ENCODE measurements at places on chromosomes 11 and 22. TPM values are rescaled to one million over a fixed set of nuclear protein-coding genes. Genes with fewer than 3 reads are reported as not detected.

The P2RY6 gene
- total RNA-seq: 1.8 TPM

DNA sequence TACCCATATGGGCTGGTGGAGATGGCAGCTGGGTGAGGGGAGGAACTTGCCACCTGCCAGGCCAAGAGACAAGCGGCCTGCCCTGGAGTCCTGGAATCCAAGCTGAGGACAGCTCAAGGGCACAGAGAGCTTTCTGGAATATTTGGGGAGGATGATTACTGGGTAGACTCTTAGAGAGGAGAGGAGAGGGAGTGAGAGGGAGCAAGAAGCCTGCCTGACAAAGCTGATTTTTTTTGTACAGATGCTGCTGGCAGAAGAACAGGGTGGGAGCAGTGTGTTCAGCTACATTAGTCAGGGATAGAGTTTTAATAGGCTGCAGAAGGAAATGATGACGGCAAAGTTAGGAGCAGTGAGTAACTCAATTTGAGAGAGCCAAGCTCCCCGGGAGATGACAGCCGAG, 299.3 kb downstream of the NXPE2 start:
- no peak for ATAC-seq

- no peak for ATAC-seq
Measured at GRCh38 chr11:113240790-113241635, 73.4 kb upstream of the TTC12 start.

The PTGDR2 gene
- 2.2 TPM for total RNA-seq

DNA sequence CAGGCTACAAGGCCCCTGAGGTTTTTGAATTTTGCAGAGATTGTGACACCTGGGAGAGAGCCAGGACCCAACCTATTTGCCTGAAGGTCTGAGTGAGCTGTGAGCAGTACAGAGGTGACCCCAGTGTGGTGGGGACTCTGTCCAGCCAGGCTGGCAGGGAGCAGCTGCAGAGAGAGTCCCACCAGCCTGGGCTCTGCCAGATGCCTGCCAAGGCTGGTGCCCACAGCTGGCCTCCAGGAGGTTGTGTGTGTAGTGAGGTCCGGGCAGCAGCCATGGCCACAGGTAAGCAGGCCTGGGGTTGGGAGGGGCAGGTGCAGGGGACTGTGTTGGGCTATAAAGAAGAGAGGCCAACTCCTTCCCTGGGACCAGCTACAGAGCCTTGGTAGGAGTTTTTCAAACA, 144.8 kb downstream of the CRYBB2 start:
- ATAC-seq: no peak

- no peak for ATAC-seq
Measured at GRCh38 chr22:40547729-40548143, 88.8 kb downstream of the MRTFA start.

DNA sequence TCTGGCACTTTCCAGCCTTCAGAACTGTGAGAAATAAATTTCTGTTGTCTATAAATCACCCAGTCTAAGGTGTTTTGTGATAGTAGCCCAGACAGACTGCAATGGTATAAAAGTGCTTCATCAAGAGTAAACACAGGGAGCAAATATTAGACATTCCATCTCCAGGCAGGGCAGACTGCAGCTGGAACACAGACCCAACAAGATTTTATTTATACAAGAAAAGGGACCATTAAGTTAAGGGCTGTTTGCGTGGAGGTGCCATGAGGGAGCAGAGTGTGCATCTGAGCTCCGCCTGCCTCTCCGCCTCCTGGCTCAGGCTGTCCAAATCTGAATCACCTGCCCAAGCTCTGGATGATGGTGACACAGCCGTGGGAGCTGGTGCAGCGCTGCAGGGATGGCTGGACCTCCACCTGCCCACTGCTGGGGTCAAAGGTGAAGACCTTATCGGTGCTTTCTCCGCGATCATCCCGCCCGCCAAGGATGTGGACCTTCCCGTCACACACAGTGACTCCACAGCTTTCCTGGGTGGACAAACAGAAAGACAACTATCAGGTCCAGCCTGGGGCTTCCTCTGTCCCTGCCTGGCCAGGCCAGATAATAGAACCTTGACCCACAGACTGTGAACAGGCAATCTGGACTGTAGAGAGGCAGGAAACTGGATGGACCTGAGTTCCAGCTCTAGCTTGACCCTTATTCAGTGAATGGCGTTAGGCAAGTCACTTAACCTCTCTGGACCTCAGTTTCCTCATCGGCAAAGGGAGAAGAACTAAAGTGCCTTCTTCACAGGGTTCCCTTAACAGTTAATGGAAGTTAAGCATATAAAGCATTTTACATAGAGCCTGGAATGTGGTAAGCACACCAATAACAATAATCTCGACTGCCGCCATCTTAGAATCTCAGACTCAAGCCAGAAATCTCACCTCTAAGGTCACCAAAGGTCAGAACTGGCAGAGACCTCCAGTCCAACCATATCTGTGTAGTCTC, 10.5 kb downstream of the KLHL35 start:
- no peak for ATAC-seq

- no peak for ATAC-seq
Measured at GRCh38 chr22:45709866-45710265, 38.2 kb downstream of the ATXN10 start.

- ATAC-seq: no peak
Measured at GRCh38 chr11:82818409-82819043, 81.7 kb downstream of the PRCP start.

The ASRGL1 gene
- 10.1 TPM for total RNA-seq

The PDGFB gene
- total RNA-seq: 27.9 TPM

DNA sequence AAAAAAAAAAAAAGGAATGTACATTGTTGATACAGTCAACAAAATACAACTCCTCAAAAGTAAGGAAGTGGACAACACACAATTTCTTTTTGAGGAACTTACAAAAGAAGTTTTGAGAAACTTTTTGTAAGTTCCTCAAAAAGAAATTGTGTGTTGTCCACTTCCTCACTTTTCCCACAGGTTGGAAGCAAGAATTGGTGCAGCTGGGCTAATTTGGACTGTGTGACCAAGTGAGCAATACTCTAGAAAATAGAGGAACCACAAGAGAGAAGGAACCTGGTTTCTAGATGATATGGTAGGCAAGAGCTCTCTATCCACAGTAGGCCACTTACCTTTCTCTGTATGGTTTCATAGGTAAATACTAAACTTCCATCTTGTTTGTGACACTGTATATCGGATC, 1053.8 kb downstream of the LRRC4C start:
- ATAC-seq: no peak

DNA sequence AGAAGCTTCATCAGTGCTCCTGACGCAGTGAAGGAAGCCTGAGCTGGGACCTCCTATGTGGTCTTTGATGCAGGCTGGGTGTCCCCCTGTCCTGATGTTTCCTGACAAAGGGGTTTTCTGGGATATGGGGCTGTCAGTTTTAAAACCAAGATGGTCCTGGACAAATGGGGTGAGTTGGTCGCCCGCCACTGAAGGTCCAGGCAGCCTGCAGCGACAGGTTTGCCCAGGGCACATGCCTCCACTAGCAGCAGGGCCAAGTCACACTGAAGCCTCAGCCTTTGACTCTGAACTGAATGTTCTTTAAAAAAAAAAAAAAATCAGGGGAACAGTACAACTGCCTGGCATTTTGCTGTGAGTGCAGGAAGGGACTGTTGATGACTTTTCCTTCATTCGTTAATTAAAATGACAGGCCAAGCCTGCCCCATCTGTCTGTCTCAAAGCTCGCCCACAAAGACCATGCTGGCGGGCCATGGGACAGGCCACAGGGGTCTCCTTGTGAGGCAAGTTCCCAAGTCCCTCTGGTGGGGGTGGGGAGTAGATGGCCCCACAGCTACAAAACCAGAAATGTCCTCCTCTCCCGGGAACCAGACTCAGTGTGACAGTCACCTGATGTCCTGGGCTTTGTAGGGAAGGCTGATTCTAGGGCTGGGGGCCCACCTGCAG, 274.8 kb downstream of the CTTN start:
- ATAC-seq: no peak

DNA sequence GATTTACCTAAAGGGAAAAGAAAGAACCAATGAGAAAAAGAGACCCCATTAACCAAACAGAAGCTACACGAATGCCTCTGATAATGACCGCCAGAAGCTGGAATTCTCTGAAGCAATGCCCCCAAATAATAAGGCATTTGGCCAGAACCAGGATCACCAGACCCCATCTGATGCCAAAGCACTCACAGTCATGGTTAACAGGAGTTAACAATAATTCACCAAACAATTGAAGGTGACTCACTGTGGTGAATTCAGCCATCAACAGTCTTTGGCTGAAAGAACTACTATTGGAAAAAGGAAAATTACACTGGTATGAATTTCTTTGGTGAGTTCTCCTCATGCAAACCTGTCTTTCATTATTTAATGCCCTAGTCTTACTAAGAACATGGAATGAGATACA, 21.9 kb upstream of the NFRKB start:
- ATAC-seq: no peak

DNA sequence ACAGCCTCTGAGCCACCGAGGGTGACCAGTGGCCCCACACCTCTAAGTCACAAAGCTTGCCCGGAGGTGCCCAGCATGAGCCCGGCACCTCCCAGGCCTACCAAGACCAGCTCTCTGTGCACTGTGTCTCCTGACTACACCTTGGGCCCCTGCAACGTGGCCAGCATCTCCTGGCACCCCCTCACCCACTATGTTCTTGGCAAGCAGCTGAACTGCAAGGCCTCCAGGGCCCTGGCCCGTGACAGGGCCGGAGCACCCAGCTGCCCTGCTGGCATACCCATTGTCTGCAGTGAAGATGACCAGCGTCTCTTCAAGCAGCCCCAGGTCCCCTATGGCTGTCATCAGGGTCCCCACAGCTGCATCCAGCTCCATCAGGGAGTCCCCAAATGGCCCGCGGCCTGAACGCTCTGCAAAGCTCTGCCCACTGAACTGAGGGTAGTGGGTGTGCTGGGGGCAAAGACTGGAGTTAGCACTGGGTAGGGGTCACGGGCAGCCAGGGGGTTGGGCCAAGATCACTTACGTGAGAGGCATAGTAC, 1.6 kb downstream of the ARSA start:
- ATAC-seq: no peak

The ANO1 gene
- 46.4 TPM for total RNA-seq

The CCDC87 gene
- 1.0 TPM for total RNA-seq

The FOLR3 gene
- not detected for total RNA-seq

DNA sequence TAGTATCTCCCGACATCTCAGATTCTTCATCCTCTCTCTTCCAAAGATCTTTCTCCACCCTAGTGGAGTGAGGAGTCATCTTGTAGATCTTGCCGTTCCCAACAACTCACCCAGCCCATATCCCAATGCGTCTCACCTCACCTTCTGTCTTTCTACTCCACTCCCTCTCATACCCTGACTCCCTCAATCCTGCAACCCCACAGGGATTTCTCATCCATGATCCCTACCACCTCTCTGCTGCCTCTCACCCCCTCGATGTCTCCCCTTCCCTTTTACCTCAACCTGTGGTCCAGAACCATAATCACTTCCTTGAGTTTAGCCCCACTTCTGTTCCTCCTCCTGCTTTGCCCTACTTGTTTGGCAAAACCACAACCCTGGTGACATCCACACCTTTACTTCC, 41.7 kb downstream of the OTOG start:
- ATAC-seq: no peak

- ATAC-seq: no peak
Measured at GRCh38 chr11:73875840-73876239, 806 bp downstream of the COA4 start.

GRCh38 chr11:45993531-45994001, 71.1 kb downstream of the LARGE2 start:
- peak; percentile 53 for ATAC-seq

The NTM gene
- total RNA-seq: 11.8 TPM

DNA sequence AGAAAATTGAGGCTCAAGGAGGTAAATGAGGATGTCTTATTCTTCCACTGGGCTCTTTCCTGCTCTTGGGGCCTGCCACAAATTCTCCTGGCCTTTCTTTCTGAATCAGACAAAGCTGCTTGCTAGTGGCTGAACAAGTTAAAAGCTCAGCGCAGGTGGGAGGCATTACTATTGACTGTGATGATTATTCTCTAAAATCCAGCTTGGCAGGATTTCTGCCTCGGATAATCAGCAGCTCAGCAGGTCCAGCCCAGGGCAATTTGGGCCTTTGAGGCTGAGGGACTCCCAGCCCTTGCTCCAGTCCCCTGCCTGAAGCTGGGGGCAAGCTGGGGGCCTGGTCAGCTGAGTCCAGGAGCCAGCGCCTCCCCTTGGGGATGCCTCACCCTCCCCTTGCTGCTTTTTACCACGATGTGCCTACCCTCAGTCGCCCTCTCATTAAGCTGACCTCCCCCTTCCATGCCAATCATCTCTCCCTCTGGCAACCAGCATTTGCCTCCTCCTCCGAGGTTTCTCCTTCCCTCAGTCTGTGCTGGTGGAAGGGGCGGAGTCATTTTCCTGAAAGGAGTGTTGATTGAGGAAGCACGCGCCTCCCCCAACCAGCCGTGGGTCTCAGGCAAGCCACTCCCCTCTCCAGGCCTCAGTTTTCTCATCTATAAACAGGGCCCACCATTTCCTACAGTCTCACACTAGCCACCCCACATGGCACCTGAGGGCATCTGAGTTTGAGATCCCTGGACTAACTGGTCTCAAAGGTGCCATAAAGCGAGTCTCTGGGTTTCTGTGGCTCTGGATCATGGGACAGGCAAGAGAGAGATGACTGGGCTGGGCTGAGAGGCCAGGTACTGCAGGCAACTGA, 60.6 kb upstream of the PRDM11 start:
- ATAC-seq: no peak

DNA sequence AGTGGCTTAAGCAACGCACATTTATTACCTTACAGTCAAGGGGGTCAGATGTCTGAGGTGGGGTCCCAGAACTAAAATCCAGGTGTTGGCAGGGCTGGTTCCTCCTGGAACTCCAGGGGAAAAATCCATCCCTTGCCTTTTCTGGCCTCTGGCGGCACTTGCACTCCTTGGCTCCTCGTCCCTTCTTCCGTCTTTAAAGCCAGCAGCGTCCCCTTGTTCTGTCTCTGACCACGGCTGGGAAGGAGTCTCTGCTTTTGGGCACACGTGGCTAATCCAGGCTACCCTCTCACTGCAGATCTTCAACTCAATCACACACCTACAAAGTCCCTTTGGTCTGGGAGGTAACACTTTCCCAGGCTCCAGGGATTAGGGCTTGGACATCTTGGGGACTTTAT, 73.5 kb upstream of the WNT7B start:
- ATAC-seq: no peak

The LYVE1 gene
- total RNA-seq: 33.2 TPM

The ZFP91 gene
- 94.8 TPM for total RNA-seq

The C11orf87 gene
- total RNA-seq: not detected

GRCh38 chr11:126214841-126215240, 3.3 kb downstream of the FAM118B start:
- no peak for ATAC-seq

DNA sequence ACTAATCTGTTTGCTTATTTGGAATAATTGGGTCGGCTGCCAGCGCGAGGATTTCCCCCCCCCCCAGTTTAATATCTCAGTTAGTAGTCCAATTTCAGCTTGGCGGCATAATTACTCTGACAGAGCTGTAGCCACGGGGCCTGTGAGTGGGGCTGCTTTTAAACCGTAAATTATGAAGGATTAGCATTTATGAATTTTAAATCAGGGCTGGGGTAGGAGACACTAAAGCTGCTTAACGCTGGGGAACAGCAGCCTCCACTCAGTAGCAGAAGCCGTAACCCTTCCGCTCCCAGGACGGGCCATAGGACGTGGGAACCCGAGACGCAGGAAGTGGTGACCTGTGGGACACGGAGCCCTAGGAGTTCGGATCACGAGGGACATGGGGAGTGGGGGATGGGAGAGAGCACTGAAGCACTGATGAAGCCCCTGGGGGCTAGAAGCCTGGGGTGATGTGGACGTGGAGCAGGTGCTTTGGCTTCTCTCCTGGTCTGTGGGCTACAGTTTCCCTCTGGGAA, 66.2 kb upstream of the LMO1 start:
- no peak for ATAC-seq

The OR51A4 gene
- total RNA-seq: not detected

The UBQLNL gene
- total RNA-seq: 0.27 TPM

The TMPRSS6 gene
- not detected for total RNA-seq
